Effector memory CD4-positive, alpha-beta T cell (primary cell): ENCODE measurements at places on chromosomes 4 and X.

DNA sequence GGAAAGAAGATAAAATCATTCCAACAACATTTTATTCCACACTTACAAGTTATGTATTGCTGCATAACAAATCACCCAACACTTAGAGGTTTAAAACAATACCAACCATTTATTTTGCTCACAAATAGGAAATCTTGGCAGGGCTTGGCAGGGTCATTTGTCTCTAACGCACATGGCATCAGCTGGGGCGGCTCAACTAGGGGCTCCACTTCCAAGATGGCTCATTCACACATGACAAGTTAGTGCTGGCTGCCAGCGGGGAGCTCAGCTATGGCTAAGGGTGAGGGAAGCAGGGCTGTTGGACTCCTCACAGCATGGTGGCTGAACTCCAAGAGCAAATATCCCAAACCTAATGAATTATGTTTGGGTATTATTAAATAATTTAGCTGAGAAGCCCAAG, 377.0 kb downstream of the ZNF674 start:
- no peak for DNase-seq

DNA sequence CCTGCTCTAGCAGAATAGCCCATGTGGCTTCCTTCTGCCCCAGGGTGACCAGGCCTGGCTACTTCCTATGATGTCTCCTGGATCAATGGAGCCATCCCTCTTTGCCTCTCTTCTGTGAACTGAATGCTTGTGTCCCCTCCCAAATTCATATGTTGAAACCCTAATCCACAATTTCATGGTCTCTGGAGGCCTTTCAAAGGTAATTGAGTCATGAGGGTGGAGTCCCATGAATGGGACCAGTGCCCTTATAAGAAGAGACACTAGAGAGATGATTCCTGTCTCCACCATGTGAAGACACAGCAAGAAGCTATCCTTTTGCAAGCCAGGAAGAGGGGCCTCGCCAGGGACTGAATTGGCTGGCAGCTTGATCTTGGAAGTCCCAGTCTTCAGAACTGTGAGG, 18.4 kb downstream of the CCKAR start:
- DNase-seq, result no peak

GRCh38 chrX:15947648-15948317, 93.2 kb upstream of the AP1S2 start:
- no peak for DNase-seq

- no peak for DNase-seq
Measured at GRCh38 chr4:20622701-20623100, 77.6 kb upstream of the PACRGL start.

- DNase-seq, result no peak
Measured at GRCh38 chr4:106048250-106048971, 153.1 kb downstream of the NPNT start.

GRCh38 chr4:87388901-87389300, 2.1 kb downstream of the HSD17B11 start:
- DNase-seq, result no peak

DNA sequence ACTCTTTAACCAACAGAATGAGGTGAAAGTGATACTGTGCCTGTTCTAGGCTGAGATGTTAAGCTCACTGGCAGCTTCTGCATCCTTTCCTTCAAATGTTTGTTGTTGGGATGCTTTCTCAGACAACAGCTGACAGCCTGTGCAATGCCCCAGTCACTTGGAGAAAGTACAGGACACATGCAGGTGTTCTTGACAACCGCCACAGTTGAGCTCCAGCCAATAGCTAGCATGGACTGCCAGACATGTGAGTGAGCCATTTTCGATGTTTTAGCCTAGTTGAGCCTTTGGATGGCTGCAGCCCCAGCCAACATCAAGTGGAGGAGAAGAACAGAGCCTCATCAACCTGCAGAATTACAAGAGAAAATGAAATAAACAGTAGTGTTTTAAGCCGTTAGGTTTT, 94.1 kb upstream of the PPP3CA start:
- DNase-seq, result no peak

DNA sequence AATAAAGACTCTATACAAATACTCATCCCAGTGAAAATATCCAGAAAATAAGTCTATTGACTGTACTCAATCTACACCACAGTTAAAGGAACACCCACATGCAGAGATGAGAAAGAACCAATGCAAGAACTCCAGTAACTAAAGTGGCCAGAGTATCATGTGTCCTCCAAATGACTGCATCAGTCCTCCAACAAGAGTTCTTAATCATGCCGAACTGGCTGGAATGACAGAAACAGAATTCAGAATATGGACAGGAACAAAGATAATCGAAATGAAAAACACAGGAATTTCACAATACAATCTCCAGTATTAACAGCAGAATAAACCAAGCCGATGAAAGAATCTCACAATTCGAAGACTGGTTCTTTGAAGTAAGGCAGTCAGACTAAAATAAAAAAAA, 210.3 kb downstream of the TBCK start:
- DNase-seq, result no peak

- DNase-seq, result no peak
Measured at GRCh38 chr4:59597536-59598329, 1602.4 kb upstream of the ADGRL3 start.

GRCh38 chr4:80927420-80927819, 103.1 kb upstream of the BMP3 start:
- no peak for DNase-seq

DNA sequence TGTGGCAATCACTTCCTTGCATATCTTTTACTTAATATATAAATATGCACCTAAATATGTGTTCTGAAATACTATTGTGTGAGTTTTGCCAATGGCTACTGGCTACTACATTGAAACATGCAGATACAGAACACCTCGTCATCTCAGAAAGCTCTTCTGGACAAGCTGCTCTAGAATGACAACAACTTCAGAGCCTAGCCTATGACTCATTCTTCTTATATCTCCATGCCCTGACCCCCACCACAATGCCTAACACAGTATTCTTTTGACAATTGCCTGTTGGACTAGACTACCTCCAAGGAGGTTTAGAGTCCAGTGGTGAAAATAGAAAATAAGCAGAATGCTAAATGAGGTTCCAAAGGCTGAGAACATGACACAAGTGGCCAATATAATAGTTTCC, 17.6 kb upstream of the DMP1 start:
- no peak for DNase-seq

DNA sequence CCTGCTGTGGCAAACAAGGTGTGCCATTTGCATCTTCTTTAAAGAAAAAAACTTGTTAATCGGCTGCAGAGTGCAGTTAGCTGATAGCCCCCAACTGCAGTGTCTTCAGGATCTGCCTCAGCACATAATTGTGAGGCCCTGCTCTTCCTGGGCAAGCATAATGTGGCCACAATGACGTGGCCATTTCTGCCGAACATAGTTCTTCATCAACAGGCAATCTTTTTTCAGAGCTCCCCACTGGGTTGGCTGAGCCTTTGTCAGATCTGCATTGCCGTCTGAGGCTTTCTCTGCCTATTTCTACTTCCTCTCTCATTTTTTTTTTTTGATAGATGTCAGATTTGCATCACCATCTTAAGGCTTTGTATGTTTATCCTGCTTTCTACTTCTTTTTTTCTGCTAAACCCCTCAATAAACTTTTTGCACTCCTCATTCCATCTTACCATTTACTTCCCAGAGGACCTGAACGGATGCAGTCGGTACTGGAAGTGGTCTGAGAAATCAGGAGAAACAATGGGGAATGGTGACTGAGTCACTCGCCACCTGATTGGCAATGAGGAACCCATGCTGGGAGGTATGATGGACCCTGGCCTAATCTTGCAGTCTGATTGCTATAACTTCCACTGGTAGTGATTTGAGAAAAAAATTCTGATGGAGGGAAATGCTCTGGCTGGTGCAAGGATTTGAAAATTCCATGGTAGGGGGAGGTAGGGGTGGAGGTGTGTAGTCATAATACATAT, 21.2 kb upstream of the TAB3 start:
- no peak for DNase-seq

DNA sequence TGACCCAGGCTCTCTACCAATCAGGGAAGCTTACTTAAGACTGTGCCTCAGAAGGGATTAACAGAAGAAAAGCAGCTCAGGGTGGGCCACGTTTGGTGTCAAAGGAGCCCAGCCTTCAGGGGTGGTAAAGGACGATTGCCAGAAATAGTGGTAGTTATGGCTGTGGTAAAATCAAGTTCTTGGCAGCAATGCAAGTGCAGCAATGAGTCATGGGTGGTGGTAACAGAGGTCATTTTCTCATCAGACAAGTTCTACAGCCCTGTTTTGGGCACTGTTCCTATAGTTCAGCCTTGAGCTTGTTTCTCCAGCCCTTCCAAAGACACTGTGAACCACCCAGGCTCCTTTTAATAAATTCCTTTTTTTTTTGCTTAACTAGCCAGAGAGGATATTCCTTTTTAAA, 120.3 kb downstream of the EFHC2 start:
- no peak for DNase-seq
